NCI-H774 (cell line): ENCODE measurements at places on chromosomes 3 and 15.

DNA sequence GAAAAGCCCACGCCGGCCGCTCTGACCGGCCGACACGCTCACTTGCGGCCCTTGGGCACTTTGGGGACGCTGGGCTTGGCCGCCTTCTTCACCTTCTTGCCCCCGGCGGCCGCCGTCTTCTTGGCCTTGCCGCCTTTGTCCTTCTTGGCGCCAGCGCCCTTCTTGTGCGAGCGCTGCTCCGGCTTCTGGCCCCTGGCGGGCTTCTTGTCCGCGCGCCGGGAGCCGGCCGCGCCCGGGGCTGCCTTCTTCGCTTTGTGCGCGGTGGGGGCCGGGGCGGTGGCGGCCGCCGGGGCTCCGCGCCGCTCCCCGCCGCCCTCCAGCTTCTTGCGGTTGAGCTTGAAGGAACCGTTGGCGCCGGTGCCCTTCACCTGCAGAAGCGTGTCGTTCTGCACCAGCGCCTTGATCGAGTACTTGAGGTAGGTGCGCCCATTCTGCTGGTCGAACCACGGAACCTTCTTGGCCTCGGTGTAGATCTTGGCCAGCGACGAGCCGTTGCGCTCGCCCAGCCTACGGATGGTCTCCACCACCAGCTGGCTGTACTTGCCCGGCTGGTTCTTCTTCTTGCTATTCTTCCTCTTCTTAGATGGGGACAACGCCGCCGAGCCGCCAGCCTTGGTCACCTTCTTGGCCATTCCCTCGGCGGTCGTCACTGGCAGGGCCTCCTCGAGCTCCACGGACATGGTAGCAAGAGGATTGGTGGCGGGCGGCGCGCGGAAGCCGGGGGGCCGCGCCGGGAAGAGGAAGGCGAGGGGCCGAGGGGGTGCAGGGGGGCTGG is 36.7 kb downstream of the HMCES start:
- no peak for DNase-seq

- no peak for DNase-seq
Measured at GRCh38 chr3:9812870-9813483, 2.9 kb downstream of the TTLL3 start.

GRCh38 chr3:132343018-132343612 is 25.9 kb downstream of the ACP3 start:
- DNase-seq = peak; percentile 28

DNA sequence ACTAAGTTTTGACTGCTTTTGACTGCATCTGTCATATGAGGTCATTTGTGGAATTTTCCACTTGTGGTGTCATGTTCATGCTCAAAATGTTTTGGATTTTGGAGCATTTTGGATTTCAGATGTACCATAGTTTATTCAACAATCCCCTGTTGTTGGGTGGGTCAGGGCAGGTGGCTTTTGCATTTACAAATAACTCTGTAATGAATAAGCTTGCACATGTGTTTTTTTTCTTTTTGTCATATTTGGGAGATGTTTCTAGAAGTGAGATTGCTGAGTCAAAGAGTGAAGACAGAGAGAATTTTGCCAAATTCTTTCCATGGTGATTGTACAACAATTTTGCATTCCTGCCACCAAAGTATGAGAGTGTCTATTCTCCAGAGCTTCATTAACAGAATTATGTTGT is 62.4 kb upstream of the ADPGK start:
- DNase-seq = no peak

- DNase-seq = peak; percentile 14
Measured at GRCh38 chr15:66673410-66674322, 28.4 kb upstream of the SMAD6 start.

GRCh38 chr15:30001602-30002001 is 81.2 kb upstream of the GOLGA8J start:
- DNase-seq = no peak

DNA sequence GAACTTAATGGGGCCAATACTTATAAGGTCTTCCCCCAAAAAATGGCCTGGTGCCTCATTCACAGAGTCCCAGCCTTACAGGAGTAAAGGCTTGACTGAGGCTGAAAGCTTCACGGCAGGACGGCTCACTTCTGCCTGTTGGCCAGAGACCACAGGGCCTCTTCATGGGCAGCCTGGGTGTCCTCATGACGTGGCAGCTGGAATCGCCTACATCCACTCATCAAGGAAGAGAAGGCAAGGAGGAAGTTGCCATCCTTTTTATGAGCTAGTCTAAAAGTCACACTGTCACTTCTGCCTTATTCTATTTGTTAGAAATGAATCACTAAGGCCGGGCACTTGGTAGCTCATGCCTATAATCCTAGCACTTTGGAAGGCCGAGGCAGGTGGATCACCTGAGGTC is 89.3 kb upstream of the DGKG start:
- DNase-seq = no peak

GRCh38 chr15:70047386-70048197 is 50.1 kb downstream of the TLE3 start:
- DNase-seq = no peak

DNA sequence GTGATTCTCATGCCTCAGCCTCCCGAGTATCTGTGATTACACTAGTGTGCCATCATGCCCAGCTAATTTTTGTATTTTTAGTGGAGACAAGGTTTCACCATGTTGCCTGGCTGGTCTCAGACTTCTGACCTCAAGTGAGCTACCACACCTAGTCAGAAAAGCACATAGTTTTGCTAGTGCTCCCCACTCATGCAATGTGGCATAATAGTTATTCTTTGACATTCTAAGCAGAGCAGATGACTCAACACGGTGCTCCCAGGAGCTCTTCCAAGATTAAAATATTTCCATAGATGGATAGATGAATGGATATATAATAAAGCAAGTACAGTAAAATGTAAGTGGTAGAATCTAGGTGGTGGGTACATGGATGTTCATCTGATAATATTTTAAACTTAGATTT is 53.1 kb upstream of the GK5 start:
- DNase-seq = no peak

DNA sequence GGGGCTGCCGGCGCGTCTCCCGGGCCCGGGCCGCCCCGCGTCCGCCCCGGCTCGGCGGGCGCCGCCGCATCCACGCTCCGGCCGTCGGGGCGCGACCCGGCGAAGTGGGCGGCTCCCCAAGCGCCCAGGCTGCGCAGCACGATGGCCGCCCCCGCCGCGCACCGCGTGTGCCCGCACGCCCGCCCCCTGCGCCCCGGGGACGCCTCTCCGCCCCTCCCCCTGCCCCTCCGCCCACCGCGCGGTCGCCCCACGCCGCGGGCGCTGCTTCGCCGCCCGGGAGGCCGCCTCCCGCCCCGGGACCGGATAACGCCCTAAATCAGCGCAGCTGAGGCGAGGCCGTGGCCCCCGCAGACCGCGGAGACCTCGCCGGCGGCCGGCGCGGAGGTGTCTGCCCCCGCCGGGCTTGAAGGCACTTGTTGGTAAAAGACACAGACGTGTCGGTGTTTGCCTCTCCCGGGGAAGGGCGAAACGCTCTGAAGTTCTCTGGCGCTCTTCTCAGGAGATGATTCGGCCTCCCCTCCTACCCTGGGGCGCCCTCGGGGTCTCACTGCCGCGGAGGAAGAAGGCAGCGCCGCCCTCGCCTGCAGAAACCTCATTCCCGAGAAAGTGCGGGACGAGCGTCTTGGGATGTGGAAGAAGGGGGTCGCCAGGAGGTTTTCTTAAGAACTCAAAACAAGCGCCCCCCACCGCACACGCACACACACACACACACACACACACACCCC is at the start of gene BNC1:
Gene BNC1 (minus strand): TSS at position 106 of the 725 bp plus-strand sequence. CDS start 36 bp downstream, at position 70.
- DNase-seq = no peak

GRCh38 chr3:64437131-64437530 is 211.9 kb upstream of the PRICKLE2 start:
- no peak for DNase-seq

DNA sequence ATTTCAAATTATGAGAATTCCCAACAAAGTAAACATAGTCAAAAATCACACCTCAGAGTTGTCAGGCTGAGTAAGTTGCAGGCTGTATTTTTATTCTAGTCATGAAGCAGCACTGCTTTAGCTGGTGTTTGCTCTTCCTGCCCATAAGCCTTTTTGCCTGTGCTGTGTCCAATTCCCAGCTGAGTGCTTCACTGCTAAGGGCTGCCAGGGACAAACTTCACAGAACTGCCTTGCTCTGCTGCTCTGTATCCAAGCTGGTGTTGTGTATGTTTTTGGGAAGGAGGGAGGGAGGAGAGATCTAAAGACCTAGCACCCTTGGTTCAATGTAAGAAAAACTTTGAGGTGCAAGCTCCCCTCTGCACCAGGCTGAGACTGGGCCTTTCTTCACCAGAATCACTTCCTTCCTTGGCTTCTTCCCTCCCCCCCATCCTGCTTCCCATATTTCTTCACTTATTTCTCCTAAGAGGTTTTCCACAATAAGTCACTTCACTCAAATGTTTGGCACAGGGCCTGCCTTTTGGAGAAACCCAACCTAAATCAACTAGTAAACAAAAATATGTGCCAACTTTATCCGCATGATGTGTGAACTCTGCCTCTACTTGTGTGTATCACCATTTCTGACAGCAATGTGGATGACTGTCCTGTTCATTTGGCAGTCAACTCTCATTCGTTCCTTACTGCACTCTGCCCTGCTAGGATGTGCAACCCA is 156.1 kb downstream of the TBL1XR1 start:
- DNase-seq = peak; percentile 35

- no peak for DNase-seq
Measured at GRCh38 chr3:42505128-42505848, 2.8 kb downstream of the VIPR1 start.

DNA sequence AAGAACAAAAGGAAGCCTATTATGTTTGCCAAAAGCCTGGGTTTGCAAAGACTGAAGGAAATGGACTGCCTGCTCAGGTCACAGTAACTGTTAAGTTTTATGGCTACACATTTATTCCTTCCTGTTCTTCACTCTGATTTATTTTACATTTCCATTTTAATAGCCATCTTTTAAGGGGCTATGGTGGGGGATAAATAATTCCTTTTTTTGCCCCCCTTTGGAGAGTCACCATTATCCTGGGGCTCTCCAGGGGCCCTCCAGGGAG is 53.5 kb upstream of the MYZAP start:
- DNase-seq = no peak

- peak; percentile 79 for DNase-seq
Measured at GRCh38 chr3:126389112-126389793, 5.5 kb upstream of the CFAP100 start.
